ENCODE measurements at places on chromosomes 5 and 9.

- no peak for DNase-seq
Observed at GRCh38 chr5:159359408-159359807, 29.1 kb upstream of the IL12B start.

DNA sequence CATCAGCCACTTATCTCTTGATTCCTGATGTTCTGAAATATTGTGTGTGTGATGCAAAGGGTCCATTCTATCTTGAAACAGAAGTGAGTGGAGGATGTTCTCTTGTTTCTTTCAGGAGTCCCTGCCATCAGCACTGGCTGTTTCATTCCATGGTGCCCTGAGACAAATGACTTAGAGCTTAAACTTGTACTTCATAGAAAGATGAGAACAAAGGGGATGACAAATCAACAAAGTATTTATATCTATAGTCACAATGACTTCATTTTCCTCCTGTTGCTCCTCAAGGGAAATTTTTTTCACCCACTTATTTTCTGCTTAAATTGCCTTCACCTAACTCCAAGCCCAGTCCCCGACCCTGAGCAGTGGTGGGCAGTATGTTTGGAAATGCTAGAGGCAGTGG is 171.6 kb downstream of the TARS1 start:
- no peak for DNase-seq

GRCh38 chr9:1738511-1739100 is 276.5 kb upstream of the SMARCA2 start:
- DNase-seq = no peak

DNA sequence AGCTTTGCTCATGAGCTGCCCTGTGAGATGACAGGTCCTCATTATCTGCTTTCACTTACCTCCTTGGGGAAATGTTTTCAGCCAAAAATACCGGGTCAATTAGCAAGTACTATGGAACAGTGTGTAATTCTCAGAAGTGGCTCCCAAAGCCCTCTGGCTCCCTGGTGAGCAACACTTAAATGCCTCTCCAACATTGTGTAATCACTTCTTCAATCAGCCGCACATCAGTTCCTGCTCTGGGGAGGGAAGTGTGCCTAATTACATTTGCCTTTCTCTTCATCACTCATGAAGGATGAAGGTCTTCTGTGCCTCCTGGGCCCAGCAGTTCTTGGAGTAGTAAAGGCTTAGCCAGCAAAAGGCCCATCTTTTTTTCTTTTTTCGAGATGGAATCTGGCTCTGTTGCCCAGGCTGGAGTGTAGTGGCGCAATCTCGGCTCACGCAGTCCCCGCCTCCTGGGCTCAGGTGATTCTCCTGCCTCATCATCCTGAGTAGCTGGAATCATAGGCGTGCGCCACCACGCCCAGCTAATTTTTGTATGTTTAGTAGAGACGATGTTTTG is 23.1 kb downstream of the NIM1K start:
- DNase-seq = no peak

GRCh38 chr5:152688561-152689249 is 283.6 kb upstream of the NMUR2 start:
- DNase-seq = no peak

DNA sequence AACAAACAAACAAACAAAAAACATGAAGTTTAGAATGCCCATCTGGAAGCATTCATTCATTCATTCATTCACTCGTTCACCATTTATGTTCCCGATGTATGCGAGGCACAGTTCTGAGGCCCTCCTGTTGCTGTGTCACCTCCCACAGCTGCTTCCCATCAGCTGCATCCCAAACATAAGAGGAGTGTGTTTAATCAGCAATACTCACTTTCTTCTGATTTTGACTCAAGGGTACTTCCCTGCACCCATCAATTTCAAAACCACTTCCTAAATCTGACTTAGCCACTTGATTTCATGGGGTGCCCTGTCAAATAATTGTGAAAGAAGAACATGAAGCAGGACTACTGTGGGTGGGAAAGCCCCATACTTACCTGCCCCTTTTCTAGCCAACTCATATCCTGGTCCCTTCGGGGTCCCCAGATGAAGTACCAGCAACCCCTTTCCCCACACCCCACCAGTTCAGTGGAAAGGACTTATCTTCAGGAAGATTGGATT is 128.0 kb upstream of the IL12B start:
- no peak for DNase-seq

DNA sequence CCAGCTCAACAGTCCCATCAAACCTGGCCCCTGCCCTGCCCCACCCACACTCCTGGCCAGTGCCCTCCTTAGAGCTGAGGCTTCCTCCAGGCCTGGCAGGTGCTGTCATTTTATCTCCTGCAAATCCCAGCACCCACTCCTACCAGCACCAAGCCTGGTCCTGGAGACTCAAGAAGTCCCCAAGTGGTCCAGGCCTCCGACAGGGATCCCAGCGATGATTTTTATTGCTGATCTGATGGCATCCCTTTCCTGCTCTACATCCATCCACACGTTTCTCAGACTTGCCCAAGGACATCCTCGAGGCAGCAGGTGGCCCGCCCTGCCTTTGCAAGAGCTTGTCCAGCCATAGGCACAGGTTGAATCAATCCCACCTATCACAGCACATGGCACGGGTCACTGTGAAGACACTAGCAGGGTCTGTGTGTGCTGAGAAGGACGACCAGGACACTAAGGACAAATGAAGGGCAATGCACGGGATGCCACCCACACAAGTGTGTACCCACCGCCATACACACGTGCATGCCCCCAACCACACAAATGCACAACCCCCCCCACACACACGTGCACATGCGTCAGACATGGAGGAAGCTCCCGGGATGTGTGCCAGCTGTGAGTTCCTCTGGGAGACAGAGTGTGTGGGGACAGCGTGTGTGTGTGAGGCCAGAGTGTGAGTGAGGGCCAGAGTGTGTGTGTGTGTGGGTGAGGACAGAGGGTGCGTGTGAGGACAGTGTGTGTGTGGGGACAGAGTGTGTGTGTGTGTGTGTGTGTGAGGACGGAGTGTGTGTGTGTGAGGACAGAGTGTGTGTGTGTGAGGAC is 62.4 kb upstream of the UBAC1 start:
- DNase-seq = no peak

DNA sequence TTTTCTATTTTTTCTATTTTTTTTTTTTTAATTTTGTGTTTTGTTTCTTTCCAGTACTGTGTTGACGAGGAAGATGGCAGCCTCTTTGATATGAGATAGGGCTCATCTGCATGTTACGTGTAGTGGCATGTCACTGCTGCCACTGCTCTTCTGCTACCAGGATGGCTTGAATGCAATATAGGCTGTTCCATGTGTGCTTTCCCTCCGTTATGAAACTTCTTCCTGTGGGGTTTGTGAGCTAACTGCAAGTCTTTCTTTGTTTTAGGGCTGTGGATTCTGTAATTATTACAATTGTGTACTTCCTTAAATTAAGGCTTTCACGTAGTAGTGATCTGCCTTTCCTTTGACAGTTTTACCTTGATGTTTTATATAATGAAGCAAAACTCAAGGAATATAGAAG is 184.6 kb downstream of the KDM4C start:
- no peak for DNase-seq

DNA sequence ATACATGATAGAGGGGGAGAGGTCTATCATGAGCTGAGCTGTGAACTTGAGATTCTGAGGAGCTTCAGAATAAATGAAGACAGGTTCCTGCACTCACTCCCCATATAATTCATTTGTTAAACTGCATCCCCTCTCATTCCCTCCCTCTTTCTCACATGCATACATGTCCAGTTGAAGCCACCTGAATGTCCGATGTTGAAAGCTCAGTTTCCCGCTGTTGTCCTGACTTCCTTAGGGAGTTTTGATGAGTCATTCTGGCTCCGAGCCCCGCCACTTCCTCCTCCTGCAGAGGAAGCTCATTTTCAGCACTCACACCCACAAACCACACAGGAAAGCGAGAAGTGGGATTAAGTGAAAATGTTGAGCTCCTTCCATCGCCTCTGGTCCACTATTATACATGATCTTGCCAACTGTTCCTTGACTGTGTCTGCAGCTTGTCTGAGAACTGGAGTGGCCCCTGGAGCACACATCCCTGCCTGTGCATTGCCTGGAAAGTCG is 121.2 kb downstream of the CEMIP2 start:
- no peak for DNase-seq

GRCh38 chr9:104866191-104866590 is 61.8 kb downstream of the ABCA1 start:
- no peak for DNase-seq

DNA sequence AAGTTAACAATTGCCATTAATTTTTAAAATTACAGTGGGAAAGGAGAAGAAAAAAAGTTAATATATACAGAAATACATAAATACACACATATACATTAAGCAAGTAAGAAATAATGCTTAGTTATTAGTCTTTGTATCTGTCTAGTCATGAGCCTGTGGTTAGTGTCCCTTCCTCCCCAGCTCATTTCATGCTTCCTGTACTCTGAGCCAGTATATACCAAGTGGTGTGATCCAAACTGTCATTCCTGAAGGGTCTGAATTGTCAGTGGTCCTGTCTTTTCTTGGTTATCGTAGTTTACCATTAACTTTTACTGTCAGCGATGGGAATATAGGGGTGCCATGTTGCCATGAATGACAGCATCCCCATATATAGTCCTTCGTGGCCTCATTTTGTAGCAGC is 24.2 kb upstream of the STOM start:
- DNase-seq = no peak

GRCh38 chr9:13032585-13032984 is 246.9 kb downstream of the MPDZ start:
- no peak for DNase-seq

DNA sequence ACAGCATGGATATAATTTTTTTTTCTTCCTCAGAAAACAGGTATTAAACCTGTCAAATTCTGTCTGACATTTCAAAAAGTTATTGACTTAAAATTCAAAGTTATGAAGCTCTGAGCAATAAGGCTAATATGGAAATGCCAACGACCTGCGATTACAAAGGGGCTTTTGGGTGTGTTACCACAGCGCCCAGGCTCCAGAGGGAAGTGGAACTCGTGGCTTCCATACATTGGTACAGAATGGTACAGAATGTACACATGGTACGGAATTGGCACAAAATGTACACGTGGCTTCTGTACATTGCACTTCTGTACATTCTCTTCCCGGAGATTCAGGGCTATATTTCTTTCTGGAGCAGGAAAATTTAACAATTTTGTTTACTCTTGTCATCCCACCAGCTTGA is 225.1 kb upstream of the TBCA start:
- no peak for DNase-seq

DNA sequence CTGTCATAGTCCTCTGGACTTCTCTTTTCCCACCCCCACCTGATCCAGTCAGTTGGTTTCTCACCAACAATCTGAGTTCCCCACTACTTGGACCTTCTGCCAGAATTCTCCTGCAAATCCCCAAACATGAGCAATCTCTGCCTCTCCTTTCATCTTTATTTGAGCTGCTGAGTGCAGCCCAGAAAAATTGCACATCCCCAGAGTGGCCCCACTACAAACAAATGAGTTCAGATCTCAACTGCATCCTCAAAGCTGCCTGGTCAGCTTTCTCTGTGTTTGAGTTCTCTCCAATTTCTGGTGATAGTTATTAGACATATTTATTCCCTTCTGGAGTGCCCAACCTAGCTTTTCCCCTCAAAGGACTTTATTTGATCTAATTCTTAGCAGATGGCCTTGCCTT is 102.2 kb downstream of the PSAT1 start:
- DNase-seq = no peak

DNA sequence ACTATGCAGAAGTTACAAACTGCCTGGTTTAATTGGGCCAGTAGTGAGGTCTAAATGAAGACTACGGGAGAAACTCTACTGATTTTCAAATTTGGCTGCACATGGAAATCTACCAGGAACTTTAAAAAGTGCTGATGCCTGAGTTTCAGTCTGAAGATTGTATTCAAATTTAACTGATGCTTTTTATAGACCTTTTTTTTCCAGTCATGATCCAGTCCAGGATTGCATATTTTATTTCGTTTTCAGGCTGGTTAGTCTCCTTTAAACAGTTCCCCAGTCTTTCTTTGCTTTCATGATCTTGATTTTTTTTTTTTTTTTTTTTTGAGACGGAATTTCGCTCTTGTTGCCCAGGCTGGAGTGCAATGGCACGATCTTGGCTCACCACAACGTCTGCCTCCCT is 23.7 kb upstream of the SPZ1 start:
- DNase-seq = no peak

- DNase-seq = peak; percentile 33
Observed at GRCh38 chr5:140672455-140673186, 755 bp downstream of the DND1 start.
